NCI-H1105 treated with DMSO at 0.1 percent for 48 hours (cell line): ENCODE measurements at places on chromosomes 6 and 20.

- no peak for DNase-seq
Measured at GRCh38 chr6:4941782-4942672, 61.8 kb downstream of the RPP40 start.

DNA sequence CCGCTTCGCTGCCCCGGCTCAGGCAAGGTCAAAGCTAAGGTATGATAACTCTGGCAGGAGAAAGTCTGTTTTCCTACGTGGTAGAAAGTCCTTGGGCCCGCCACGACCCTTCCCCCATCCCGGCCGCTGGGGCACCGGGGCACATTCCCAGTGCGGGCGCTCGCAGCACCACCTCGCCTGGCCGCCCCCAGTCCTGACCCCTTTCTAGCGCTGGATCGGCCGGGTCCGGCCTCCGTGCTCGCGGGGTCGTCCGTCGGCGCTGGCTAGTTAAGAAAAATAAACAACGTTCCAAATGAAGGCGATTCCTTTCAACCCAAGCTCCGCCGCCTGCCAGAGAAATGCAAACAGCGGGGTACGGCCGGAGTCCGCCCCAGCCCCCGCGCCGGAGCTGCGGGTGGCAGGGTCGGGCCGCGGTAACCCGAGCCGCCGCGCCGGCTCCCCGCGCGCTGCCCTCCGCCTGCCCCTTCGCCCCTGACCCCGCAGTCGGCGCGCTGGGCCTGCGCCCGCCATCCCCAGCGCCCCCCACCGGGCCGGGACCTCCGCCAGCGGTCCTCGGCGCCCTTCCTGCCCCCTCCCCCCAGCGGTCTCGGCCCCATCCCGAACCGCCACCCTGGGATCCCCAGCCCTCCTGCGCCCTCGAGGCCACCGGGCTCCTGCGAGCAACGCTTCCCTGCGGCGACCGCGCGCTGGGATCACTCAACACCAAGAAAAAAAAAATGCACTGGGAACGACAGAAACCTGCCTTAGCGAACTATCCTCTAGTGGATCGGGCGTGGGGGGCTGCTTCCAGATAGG, 37.6 kb downstream of the NCR2 start:
- peak; percentile 4 for DNase-seq

GRCh38 chr6:119523556-119523955, 174.0 kb upstream of the MAN1A1 start:
- no peak for DNase-seq

GRCh38 chr20:16263582-16263981, 309.7 kb downstream of the KIF16B start:
- DNase-seq = no peak

DNA sequence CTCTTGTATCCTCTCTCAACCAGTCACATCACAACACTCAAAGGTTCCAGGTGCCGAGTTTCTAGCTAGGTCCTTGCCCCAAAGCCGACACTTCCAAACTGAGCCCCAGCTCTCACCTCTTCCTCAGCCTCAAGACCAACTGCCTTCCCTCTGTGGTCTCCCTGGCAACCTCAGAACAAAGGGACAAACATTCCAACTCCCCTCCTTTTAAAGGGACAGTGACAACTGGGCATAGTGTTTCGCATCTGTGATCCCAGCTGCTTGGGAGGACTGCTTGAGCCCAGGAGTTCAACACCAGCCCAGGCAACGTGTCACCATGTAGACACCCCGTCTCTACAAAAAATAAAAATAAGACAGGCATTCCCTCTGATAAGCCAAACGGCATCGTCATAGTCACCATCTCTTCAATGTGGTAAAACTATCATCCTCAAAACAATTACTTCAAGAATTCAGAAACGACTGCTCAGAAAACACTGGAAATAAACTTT, 11.3 kb downstream of the DIDO1 start:
- peak; percentile 37 for DNase-seq

- no peak for DNase-seq
Measured at GRCh38 chr6:50689210-50689609, 24.1 kb upstream of the TFAP2D start.

- no peak for DNase-seq
Measured at GRCh38 chr20:49669601-49670189, 44.0 kb downstream of the B4GALT5 start.

DNA sequence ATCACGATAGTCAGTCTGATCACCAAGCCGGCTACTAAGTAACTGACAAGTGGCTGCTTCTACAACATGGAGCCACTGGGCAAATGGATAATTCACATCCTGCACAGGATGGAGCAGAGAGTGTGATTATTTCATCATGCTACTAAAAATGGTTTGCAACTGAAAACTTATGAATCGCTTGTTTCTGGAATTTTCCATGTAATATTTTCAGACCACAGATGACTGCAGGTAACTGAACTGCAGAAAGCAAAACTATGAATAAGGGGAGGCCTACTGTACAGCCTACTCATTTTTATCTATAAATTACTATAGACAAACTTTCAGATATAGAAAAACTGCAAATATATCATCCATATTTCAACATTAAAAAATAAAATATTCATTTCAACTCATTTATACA, 91.5 kb downstream of the EPB41L2 start:
- no peak for DNase-seq

DNA sequence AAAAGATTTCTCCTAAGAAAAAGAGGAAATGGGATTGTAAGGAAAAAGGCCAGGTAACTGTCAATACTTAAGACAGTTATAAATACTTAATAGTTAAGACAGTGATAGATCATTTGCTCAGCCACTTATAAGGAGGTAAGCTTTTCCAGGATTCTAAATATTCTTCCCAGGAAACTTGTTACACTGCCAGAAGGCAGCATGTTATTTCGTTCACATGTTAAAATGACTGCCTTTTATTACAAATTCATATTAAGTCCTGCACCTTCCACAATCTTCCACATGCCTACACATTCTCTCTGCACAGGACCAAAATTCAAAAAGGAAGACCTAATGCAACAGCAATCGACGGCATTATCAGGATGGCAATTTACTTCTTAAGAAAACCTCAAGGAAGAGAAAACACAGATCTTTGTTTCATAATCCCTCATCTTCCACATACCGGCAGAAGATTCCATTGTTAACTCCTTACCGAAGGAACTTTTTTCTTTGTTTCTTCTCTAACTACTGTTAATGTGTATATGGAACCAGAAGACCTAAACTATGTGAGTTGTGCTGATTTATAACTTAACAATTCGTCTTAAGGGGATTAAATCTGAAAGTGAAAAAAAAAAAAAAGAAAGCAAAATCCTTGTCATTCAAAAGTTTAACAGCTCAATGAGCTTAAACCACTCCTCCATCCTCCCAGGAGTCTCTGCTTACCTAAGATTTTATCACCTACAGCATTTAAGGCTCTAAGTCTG, 799 bp downstream of the TAAR2 start:
- no peak for DNase-seq

DNA sequence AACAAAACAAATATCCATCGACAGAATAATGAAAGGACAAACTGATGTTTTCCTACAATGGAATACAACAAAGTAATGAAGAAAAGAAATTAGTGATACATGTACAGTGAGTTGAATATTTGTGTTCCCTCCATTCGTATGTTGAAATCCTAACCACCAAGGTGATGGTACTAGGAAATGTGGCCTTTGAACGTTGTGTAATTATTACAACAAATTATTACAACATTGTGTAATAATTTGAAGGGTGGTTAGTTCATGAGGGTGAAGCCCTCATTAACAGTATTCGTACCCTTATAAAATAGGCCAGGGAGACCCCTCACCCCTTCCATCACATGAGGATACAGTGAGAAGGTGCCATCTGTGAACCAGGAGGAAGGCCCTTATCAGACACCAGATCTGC, 339.4 kb downstream of the BMP2 start:
- no peak for DNase-seq

- no peak for DNase-seq
Measured at GRCh38 chr6:13998356-13998755, 73.6 kb downstream of the RNF182 start.

- no peak for DNase-seq
Measured at GRCh38 chr20:3765171-3765882, 2.2 kb downstream of the ADISSP start.

DNA sequence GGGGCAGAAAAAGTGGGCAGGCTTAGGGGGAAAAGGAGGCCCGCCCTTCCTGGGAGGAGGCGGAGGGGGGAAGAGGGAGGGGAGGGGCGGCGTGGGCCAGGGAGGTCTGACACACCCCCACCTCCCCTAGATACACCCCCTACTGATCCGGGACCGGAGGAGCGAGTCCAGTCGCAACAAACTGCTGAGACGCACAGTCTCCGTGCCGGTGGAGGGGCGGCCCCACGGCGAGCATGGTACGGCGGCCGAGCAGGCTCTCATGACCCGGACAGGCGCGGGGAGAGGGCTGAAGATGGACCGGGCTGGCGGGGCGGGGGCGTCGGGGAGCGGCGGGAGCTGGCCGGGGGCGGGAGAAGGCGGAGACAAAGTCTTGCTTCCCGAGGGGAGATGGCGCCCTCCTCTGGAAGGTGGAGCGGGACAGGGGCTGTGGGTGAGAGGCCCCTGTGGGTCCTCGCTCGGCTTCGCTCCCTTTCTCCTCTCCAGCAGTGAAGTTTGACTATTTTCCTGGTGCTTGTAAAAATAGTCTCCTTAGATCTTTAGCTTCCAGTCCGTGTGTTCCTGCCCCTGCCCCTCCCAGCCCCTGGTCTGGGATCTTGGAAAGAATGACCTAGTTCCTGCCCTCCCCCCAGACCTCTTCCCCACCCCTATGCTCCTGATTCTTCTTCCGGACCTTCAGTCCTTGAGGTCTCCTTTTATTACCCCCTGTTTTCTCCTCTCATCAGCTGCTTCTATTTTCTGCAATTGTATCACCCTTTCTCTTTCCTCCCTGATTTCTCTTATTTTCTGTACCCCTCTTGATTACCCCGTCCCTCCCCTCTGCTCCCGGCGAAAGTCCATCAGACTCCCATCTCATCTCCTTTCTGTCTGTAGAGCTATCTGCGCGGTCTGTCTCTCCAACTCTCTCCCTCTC, 6.1 kb downstream of the SYNGAP1 start:
- peak; percentile 81 for DNase-seq

DNA sequence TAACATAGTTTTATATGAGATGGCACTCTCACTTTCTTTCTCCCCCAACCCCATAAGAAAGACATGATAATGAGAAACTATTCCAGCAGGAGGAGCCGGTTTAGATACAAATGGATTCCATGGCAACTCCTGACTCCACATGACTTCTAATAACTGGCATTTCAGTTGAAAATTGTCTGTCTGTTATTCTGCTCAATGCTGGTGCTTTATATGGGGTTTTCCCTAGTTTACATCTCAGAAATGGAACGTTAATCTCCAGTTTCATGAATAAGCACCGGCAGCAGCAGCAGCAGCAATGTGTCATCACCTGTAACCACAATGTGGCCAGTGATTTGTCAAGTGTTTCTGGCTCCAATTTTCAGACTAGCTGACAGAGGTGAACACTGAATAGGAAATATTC, 8.0 kb upstream of the SIM1 start:
- DNase-seq = no peak

GRCh38 chr6:150207931-150208570, 65.2 kb downstream of the PPP1R14C start:
- DNase-seq = no peak

DNA sequence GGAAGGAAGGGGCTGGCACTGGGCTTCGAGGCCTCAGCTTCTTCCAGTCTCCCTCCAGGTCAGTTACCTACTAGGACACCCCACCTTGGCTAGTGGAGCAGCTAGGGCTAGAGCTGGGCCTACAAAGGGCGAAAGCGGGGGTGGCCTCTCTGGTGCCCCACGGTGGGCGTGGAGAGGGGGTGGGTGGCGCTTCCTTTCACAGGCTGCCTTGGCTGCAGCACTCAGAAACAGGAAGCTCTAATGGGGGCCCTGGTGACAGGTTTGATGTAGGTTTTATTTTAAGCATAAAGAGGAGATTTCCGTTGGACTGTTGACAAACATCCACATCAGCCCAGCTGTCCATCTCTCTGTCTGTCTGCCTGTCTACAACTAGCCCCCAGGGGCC, 13.4 kb downstream of the FAM110A start:
- DNase-seq = no peak

GRCh38 chr6:63690221-63690620, 54.6 kb downstream of the PHF3 start:
- no peak for DNase-seq

DNA sequence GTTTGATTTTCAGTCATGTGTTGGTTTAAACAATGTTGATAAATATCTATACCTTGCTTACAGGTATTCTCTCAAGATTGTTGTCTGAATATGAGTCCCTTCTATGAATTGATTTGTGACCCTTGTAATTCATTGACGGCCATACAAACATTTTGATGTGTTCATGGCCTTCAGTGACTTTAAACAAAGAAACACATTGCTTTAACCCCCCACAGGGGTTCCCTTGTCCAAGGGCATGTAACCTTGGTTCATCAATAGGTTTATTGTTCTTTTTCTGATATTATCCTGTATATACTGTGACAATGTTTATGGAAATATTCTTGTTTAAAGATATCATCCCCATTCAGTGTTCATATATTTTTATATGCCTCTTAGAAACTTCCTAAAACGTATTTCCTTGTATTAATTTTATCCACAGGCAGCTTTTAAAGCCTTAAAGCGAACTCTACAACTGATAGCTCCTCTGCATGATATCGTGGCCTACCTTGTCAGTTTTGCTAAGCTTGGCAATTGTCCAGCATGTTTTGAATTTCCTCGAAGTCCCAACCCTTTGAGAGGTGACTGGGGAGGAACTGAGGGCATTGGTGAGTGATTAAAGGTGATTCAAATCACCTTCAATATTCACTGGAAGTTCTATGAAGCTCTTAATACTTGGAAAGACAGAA, 87.0 kb downstream of the CD164 start:
- DNase-seq = no peak

DNA sequence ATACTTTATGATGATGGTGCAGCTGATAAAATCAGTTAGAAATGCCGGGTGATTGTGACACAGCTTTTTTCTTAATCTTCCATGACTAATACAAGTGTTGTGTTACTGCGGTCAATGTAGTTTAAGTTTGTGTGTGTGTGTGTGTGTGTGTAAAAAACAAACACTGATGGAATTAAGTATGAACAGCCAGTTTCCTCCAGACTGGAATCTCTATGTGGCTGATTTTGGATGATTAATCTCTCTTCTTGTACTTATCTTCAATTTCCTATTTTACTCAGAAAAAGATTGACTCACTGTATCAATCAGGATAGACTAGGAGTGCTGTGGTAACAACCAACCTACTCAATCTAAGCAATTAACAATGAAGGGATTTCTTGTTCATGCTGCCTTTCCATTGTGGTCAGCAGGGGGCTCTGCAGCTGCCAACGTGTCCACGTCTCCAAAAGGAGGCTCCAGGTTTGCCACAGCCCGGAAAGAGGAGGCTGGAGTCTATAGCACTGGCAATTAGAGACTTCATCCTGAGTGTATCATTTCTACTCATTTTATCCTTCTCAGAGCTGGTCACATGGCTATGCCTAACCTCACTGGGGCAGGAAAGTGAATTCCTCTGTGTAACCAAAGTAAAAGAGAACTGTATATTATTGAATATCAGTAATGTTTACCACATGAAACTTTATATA, 107.7 kb downstream of the CD109 start:
- DNase-seq = peak; percentile 21

DNA sequence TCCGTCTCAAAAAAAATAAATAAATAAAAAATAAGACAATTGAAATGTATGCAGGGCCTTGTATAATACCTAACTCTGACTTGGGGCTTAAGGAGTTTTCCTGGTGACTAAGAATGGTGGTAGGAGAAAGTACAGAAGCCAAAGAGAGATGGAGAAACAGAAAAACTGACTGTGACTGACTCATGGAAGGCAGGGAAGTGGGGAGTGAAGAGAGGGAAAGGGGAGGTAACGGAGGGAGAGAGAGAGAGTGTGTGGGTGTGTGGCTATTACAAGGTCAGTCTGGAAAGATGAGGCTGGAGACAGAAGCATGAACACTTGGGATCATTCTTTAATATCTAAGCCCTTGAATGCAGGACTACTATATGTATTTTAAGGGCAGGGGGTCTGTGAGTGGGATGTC, 38.5 kb downstream of the SNRNP48 start:
- no peak for DNase-seq
